H9 (cell line): ENCODE measurements at places on chromosomes 1 and 21. TPM values are rescaled to one million over a fixed set of nuclear protein-coding genes. Genes with fewer than 3 reads are reported as not detected.
A peak's percentile ranks its signal among the peaks of the same experiment; 100 is the strongest.

The KPRP gene
- not detected in 2 replicates for total RNA-seq

The PPFIA4 gene
- total RNA-seq, result 2.8 and 3.9 TPM in 2 replicates

The SAMD13 gene
- total RNA-seq, result 0.61 and 0.97 TPM in 2 replicates

The GSTM5 gene
- not detected in 2 replicates for total RNA-seq

The ATP6V1G3 gene
- total RNA-seq, result not detected in 2 replicates

The FCRL4 gene
- total RNA-seq, result not detected in 2 replicates

The OR2L2 gene
- 0.11 TPM in 1 of 2 replicates, not detected in the other for total RNA-seq

DNA sequence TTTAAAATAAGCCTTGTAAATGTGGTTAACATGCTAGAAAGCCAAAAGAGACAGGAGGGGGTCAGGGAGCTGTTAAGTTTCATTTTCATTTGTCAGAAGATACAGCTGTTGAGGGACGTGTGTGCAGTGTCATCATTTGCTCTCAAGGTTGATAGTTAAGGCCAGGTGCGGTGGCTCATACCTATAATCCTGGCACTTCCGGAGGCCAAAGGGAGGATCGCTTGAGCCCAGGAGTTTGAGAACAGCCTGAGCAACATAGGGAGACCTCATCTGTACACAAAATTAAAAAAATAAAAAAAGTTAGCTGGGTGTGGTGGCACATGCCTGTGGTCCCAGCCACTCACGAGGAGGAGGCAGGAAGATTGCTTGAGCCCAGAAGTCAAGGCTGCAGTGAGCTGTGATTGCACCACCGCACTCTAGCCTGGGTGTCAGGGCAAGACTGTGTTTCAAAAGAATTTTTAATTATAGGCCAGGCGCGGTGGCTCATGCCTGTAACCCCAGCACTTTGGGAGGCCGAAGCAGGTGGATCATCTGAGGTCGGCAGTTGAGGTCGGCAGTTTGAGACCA lies 22.7 kb downstream of the ZBTB8OS start:
- H3K36me3 ChIP-seq, result peaks cover 42% of the 10 kb centered on the region
- no peaks in the 10 kb centered on the region for H3K27me3 ChIP-seq
- no peaks in the 10 kb centered on the region for H3K4me1 ChIP-seq
- no peak overlapping the region for H3K4me3 ChIP-seq

- no peaks in the 10 kb centered on the region for H3K36me3 ChIP-seq
- H3K27me3 ChIP-seq, result no peaks in the 10 kb centered on the region
- no peak for DNase-seq
- no peaks in the 10 kb centered on the region for H3K4me1 ChIP-seq
- no peak overlapping the region for H3K4me3 ChIP-seq
These were observed 849.8 kb downstream of the USP25 start for GRCh38 chr21:16579538-16579937.

GRCh38 chr21:32087447-32087846 lies 191.4 kb downstream of the MIS18A start:
- no peaks in the 10 kb centered on the region for H3K36me3 ChIP-seq
- H3K27me3 ChIP-seq, result no peaks in the 10 kb centered on the region
- H3K4me1 ChIP-seq, result no peaks in the 10 kb centered on the region
- no peak overlapping the region for H3K4me3 ChIP-seq
- H3K27ac ChIP-seq, result no peak overlapping the region

DNA sequence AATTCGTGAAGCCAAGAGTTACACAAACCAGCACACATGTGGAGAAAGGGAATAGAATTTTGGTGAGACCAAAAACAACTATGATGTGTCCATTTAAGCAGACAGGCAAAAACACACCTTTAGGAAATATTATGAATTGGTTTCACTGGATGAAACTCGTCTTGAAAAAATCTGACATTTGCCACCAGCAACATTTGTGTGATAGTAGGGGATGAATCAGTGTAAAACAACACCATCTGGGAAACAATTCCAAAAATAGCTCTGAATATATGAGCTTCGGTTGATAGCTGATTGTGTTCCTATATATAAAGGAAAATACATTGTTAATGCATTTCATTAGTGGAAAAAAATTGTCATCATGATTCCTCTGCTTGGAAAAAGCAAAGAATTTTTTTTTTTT lies 327.8 kb downstream of the PAPPA2 start:
- H3K4me1 ChIP-seq, result no peaks in the 10 kb centered on the region; the same call in 1 of the 2 replicates
- H3K36me3 ChIP-seq, result no peaks in the 10 kb centered on the region
- no peaks in the 10 kb centered on the region for H3K27me3 ChIP-seq
- H3K27ac ChIP-seq, result no peak overlapping the region
- no peak overlapping the region for H3K4me3 ChIP-seq

DNA sequence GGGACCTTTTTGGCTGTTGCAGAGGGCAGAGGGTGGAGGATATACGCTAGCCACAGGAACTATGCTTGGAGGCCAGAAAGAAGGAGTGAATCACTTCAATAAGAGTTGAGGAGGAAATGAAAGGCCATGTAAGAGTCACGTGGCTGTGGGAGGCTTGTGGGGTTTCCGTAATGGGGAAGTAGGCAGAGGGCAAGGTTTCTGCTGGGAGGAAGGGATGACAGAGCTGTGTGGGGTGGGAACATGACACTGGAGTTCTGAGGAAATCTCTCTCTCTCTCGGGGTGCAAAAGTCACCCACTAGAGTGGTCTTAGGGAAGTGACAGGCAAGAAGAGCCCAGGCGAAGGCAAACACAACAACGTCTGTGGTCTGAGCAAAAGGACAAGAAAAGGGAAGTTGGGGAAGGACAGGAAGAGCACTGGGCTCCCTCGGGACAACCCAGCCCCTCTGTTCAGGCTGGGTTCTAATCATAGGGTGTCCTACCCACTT lies 3.9 kb upstream of the CD1C start:
- no peak overlapping the region for H3K27ac ChIP-seq
- H3K27me3 ChIP-seq, result no peaks in the 10 kb centered on the region
- H3K4me1 ChIP-seq, result no peaks in the 10 kb centered on the region
- H3K36me3 ChIP-seq, result peaks cover 17% of the 10 kb centered on the region
- no peak for DNase-seq

GRCh38 chr1:150080784-150081183 lies 13.2 kb downstream of the VPS45 start:
- no peaks in the 10 kb centered on the region for H3K27me3 ChIP-seq
- DNase-seq, result no peak
- H3K27ac ChIP-seq, result no peak overlapping the region
- no peak overlapping the region for H3K4me3 ChIP-seq
- H3K4me1 ChIP-seq, result no peaks in the 10 kb centered on the region

DNA sequence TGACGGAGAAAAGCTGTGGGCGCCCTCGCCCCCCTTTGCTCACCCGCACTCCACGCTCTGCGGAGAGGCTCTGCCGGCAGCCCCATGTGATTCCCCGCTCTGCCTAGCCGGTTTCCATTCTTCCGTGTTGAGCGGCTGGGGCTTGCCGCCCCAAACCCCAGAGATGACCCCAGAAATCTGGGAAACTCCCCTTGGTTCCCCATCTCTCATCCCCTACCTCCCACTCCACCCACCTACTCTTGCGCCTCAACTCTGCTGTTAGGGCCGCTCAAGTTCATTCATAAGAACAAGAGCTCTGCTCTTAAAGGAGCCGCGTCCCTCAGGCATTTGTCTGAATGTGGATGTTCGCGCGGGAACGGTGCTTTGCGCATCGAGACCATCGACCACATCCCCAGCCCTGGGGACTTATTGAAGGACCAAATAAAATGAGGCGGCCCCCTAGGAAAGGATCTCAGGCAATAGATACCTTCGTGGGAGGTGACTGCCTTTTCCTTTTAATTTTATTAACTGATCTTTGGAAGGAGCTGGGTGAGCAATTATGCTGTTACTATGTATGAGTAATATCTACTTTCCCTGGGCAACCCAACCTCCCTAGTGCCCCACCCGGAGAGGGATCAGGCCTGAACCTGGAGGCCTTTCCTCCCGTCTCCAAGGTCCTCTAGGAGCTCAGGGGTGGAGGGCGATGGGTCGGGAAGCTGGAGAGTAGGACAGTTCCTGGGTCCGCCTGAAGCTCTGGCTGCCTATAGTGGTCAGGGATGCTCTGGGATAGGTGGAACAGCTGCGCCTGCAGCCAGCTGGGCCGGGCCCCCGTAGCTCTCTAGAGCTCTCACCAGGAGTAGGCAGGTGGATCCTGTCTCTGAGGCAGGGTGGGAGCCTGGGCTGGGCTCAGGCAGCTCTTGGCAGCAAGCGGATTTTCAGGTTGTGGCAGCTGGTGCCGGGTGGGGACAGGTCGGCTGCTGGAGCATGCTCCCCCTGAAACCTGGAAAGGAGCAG lies 898 bp downstream of the MFSD2A start:
- peaks cover 15% of the 10 kb centered on the region; the same call in 2 of the 3 replicates for H3K36me3 ChIP-seq
- no peak overlapping the region for H3K27ac ChIP-seq
- H3K27me3 ChIP-seq, result no peaks in the 10 kb centered on the region; the same call in 1 of the 2 replicates
- DNase-seq, result peak; percentile 54
- H3K4me1 ChIP-seq, result no peaks in the 10 kb centered on the region
- H3K4me3 ChIP-seq, result peak overlapping the region; percentile 90

- no peak overlapping the region for H3K27ac ChIP-seq
- H3K4me1 ChIP-seq, result no peaks in the 10 kb centered on the region
- H3K36me3 ChIP-seq, result no peaks in the 10 kb centered on the region
- no peak overlapping the region for H3K4me3 ChIP-seq
These were observed 6.3 kb upstream of the FOXD2 start for GRCh38 chr1:47431534-47431933.

GRCh38 chr21:31132574-31133242 lies 94.4 kb upstream of the KRTAP19-8 start:
- no peaks in the 10 kb centered on the region for H3K4me1 ChIP-seq
- H3K27ac ChIP-seq, result no peak overlapping the region
- no peaks in the 10 kb centered on the region for H3K27me3 ChIP-seq
- peaks cover 24% of the 10 kb centered on the region for H3K36me3 ChIP-seq
- DNase-seq, result no peak

- no peak overlapping the region for H3K27ac ChIP-seq
- H3K27me3 ChIP-seq, result no peaks in the 10 kb centered on the region; the same call in 1 of the 2 replicates
- DNase-seq, result no peak
- H3K4me1 ChIP-seq, result peaks cover 10% of the 10 kb centered on the region; the same call in 1 of the 2 replicates
- no peaks in the 10 kb centered on the region for H3K36me3 ChIP-seq
- H3K4me3 ChIP-seq, result no peak overlapping the region; the same call in 2 of the 3 replicates
These were observed 159.6 kb downstream of the TOMM20 start for GRCh38 chr1:234969011-234969441.

DNA sequence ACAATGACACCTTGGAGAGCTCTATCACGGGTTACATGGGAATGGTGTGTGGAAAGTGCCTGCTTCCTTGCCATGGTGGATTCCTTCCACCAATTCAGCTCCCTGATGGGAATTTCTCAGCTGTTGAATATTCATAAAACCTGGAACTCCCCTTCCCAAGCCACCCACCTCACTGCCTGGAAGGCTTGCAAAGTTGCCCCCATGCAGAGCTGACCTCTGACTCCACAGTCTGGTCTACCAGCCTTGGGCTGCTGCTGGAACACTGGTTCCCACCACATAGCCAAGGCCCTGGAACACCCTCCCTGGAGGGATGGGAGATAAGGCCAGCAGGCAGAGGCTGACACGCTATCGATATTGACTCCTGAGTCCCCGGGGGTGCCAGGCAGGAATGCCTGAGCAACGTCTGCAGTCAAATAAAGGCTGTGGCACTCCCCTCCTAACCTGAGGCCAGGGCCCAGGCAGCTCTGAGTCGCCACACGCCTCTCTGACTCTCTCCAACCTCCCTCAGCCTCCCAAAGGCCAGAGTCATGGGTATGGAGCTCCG lies 8.8 kb downstream of the CCDC24 start:
- no peak overlapping the region for H3K27ac ChIP-seq
- no peak overlapping the region for H3K4me3 ChIP-seq
- H3K4me1 ChIP-seq, result no peaks in the 10 kb centered on the region

DNA sequence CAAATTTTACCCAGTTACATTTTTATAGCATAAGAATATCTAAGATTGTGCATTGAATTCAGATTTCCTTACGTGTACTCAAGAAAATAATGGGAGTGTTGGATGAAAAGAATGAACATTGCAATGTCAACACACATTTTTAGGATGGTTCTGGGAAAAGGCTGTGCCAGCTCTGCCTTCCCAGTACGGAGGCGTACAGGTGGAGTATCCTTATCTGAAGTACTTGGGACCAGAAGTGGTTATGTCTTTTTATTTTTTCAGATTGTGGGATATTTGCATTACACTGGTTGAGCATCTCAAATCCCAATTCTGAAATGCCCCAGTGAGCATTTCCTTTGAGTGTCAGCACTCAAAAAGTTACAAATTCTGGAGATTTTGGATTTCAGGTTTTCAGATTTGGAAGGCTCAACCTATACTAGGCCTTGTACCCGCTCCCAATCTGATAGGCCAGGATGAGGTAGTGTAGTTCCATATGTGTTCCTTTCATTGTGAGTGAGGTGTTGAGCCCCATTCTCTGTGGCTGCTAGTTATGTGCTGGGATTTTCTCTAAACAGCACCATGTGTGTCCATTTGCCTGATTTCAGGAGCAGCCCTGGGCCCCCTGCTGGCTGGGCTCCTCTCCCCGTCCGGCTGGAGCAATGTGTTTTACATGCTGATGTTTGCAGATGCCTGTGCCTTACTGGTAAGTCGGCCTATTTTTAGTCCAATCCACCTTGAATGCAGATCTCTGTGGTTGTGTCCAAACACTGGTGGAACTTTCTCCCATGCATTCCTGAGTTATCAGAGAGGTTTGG lies 60.8 kb downstream of the SLC37A1 start:
- DNase-seq, result no peak
- H3K36me3 ChIP-seq, result peaks cover 81% of the 10 kb centered on the region
- H3K4me1 ChIP-seq, result no peaks in the 10 kb centered on the region
- no peaks in the 10 kb centered on the region for H3K27me3 ChIP-seq

GRCh38 chr1:174991473-174991872 lies 8.3 kb upstream of the CACYBP start:
- H3K4me3 ChIP-seq, result no peak overlapping the region
- no peak overlapping the region for H3K27ac ChIP-seq
- H3K36me3 ChIP-seq, result peaks cover 62% of the 10 kb centered on the region
- no peaks in the 10 kb centered on the region for H3K27me3 ChIP-seq
- no peak for DNase-seq
- H3K4me1 ChIP-seq, result no peaks in the 10 kb centered on the region

GRCh38 chr1:170376801-170377385 lies 155.1 kb upstream of the GORAB start:
- H3K4me3 ChIP-seq, result no peak overlapping the region
- H3K4me1 ChIP-seq, result peaks cover 8% of the 10 kb centered on the region; the same call in 1 of the 2 replicates
- DNase-seq, result no peak
- no peaks in the 10 kb centered on the region for H3K27me3 ChIP-seq
- no peak overlapping the region for H3K27ac ChIP-seq

DNA sequence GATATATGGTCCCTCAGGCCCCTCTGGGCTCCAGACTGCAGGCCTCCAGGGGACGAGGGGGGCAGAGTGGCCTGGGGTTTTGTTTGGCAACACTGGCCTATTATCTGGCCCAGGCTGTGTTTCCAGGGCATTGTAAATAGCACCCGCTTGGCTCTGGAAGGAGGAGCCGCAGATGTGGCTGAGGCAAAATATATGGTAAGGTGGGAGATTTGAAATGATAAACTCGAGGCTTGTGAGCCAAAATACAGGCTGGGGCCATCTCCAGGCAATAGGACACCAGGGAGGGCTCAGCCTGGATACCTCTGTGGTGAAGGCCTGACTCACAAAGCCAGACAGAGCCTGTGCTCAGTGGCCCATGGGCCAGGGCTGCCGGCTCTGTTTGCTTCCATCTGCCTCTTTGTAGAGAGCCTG lies 14.0 kb downstream of the NAV1 start:
- H3K4me3 ChIP-seq, result no peak overlapping the region
- 0 out of 2 replicates have a peak, but pooled peaks cover 3% of the 10 kb centered on the region for H3K4me1 ChIP-seq
